GOT3 (cell line): ENCODE measurements at places on chromosomes 6 and 20.

GRCh38 chr20:18929800-18930199, 116.2 kb downstream of the SCP2D1 start:
- DNase-seq: no peak

GRCh38 chr6:9405369-9405768, 970.0 kb upstream of the SLC35B3 start:
- no peak for DNase-seq

DNA sequence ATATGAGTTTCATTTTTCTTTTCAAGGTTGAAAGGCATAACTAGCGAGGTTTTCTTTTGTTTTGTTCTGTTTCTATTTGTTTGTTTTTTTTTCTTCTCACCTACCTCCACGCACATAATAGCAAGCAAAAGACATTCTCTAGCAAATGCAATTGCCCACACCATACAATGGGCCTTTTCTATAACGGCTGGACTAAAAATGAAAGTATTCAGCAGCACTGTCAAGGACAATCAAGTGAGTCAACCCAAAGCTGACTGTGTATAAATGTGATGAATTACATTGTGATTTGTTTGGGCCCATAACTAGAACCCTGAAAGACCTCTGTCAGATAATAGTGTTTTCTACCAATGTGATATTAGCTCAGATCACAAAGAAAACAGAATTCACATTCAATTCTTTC, 496.7 kb downstream of the RNF144B start:
- DNase-seq: no peak

- DNase-seq: no peak
These were observed 28.0 kb downstream of the SCML4 start for GRCh38 chr6:107796156-107796555.

DNA sequence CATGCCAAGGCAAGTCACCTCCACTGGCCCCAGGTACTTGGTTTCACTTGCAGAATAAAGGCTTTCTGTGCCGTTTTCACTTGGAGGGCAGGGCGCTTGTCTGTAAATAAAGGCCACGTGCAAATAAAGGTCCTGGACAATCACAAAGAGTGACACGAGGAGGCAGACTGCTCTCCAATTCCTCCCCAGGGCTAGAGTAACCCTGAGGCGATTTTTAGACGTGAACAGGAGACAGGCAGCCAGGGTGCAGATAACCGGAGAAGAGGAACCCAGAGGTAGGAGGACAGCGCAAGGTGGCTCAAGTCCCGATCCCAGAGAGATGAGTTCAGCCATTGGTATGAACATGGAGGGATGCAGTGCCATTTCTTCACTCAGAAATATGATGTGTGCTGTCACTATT, 327.4 kb downstream of the KIF16B start:
- DNase-seq: no peak
